ENCODE measurements at places on chromosomes 13 and 19.

DNA sequence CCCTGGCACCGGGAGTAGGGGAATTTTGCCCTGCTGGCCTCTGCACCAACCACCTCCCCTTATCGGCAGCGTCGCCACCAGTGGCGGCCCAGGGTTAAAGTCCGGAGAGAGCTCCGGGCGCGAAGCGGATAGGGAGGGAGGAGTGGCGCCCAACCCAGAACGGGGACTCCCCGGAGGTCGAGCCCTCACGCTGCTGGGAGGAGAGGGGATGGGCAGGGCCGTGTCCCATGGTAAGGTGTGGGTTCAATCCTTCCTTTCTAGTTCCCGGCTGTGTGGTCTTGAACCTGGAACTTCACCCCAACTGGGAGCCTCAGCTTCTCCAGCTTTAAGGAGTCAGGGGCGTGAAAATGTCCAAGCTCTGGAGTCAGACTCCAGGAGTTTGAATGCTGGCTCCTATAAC, 23.3 kb upstream of the BCL3 start:
- DNase-seq: peak; percentile 90

DNA sequence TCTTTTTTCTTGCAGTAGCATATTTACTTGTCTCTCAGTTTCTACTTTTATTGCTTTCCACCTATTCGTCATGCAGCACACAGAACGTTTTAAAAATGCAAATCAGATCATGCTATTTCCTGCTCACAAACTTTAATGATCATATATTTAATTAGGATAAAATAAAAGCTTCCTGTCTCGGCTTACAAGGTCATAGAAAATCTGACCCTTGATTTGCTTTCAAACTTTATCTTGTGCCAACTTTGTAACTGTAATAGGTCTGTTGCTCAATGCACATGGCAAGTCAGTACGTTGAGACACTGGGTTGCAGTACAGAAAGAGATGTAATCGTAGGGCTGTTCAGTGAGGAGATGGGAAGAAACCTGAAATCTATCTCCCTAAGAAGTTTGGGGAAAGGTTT, 95.6 kb upstream of the CSNK1A1L start:
- no peak for DNase-seq

- DNase-seq: peak; percentile 22
These were observed 553 bp downstream of the NAPA start for GRCh38 chr19:47514151-47514868.

DNA sequence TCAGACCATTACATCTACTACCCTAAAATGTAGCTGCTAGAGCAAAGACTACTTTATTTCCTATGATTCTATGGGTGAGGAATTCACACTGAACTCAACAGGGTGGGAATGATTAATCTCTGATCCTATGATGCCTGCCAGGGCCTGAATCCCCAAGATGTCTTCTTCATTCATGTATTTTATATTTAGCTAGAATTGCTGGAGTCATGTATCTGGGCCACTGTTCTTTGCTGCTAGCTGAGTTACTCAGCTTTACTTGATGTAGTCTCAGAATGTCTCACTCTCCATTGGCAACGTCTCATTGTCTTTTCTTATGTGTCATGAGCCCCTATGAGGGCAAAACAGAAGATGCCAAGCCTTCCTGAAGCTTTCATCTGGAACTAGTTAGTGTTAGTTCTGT, 21.1 kb downstream of the ZNF582 start:
- DNase-seq: no peak

DNA sequence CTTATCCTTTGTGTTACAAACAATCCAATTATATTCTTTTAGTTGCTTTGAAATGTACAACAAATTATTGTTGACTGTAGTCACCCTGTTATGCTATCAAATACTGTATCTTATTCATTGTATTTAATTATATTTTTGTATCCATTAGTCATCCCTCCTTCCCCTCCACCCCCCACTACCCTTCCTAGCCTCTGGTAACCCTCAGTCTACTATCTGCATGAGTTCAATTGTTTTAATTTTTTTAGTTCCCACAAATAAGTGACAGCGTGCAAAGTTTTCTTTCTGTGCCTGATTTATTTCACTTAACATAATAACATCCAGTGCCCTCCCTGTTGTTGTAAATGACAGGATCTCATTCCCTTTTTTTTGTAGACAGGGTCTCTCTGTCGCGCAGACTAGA, 4.5 kb downstream of the SAE1 start:
- DNase-seq: no peak

GRCh38 chr19:10226376-10227025, 4.6 kb downstream of the S1PR2 start:
- DNase-seq: peak; percentile 58

- DNase-seq: no peak
These were observed 195.1 kb downstream of the VWA8 start for GRCh38 chr13:41765813-41766212.

DNA sequence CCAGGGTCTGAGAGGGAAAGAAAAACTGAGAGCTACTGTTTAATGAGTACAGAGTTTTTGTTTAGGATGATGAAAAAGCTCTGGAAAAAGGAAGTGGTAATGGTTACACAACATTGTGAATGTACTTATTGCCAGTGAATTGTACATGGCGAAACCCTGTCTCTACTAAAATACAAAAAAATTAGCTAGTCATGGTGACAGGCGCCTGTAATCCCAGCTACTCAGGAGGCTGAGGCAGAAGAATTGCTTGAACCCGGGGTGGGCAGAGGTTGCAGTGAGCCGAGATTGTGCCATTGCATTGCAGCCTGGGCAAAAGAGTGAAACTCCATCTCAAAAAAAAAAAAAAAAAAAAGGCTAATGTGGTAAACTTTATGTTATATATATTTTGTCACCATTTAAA, 96.3 kb downstream of the VWA8 start:
- DNase-seq: no peak

DNA sequence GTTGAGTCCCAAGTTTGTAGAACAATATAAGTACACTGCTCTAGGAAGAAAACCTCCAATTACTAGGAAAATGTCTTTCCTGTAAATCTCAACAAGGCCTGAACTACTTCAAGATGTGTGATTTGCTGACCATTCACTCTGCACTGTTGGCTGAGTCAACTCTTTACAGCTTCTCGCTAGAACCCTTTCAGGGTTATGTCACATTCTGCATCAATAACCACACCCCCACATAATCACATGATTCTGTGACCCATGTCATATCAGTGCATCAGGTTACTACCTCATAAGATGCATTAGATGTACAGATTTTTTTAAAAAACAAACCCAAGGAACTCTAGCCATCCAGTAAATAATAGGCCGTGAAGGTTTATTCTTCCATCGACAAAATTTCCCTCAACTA, 16.1 kb upstream of the DCLK1 start:
- no peak for DNase-seq

DNA sequence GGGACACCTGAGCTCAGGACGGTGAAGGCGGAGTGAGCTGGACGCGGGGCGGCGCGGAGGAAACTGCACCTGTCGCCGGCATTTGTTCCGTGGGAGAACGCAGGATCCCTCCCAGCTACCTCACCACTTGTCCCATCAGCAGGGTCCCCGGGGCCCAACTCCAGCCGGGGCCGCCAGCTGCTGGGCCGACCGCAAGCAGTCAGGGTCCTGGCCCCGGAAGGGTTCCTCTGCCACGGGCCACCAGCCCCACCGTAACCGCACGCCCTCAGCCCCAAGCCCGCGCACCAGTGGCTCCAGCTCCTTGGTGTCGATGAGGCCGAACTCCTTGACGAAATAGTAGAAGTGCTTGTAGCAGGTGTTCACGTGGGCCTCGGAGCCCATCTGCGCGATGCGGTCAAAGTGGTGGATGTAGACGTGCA, 19.6 kb downstream of the MOB3A start:
- DNase-seq: no peak

All from transverse colon (tissue), 4 donors.